Hematopoietic multipotent progenitor cell treated with erythropoietin and hydrocortisone succinate and interleukin-3 and kit ligand, for 8 days (in vitro differentiated cells): ENCODE measurements at places on chromosomes 2 and 18.

DNA sequence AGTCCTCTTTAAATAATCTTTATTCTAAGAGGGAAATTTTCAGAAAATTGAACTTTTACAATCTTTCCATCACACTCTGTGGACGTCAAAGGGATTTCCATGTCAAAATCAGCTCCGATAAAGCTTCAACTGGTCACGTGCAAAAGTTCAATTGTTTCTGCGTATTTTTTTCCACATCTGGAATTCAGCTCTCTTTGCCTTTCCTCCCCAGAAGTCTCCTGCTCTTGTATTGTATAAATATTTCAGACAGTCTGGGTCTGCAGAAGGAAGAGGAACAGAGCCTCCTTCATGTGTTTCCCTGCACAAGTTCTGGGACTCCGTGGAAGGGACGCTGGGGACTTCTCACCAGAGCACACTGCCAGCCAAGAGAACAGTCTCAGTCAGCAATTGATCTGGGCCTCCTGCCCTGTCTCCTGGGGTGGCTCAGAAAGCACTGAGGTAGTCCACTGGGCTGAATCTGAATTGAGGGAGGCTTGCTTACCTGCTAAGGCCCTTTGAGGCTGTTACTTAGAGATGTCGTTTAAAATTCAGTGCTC, 251.5 kb downstream of the TFCP2L1 start:
- no peak for DNase-seq

DNA sequence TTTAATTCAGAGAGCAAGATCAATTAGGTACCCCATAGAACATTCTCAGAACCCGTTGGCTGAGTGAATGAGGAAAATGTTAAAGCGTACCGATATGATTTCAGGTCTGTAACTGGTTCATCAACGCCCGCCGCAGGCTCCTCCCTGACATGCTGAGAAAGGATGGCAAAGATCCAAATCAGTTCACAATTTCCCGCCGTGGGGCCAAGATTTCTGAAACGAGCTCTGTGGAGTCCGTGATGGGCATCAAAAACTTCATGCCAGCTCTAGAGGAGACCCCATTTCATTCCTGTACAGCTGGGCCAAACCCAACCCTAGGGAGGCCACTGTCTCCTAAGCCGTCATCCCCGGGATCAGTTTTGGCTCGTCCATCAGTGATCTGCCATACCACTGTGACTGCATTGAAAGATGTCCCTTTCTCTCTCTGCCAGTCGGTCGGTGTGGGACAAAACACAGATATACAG, 7.3 kb downstream of the TGIF1 start:
- DNase-seq: no peak

- DNase-seq: peak; percentile 16
Observed at GRCh38 chr18:25164848-25165811, 186.8 kb downstream of the ZNF521 start.

- no peak for DNase-seq
Observed at GRCh38 chr2:237900891-237901831, 41.7 kb downstream of the RAMP1 start.

- no peak for DNase-seq
Observed at GRCh38 chr18:56034949-56035348, 447.0 kb upstream of the TCF4 start.

GRCh38 chr18:31064130-31064529, 21.6 kb upstream of the DSC3 start:
- no peak for DNase-seq

- DNase-seq: no peak
Observed at GRCh38 chr2:121791290-121791689, 35.8 kb downstream of the TSN start.

DNA sequence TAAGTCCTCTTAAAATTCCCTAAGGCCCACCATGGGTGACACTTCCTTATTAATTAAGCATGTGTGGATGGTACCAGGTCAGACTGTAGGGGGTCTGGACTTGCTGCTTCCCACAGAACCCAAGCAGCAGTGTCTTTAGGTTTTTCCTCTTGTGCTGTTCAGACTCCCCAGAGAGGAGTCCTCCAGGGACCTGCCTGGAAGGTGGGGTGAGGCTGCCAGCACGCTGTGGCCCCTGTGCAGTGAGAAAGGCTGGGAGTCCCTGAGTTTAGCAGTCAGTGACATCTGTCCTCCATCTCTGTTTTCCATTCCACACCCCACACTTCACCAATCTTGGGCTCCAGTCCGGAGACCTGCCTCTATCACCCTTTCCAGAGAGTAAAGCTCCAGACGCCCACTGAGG, 18.0 kb upstream of the ST3GAL5 start:
- no peak for DNase-seq

DNA sequence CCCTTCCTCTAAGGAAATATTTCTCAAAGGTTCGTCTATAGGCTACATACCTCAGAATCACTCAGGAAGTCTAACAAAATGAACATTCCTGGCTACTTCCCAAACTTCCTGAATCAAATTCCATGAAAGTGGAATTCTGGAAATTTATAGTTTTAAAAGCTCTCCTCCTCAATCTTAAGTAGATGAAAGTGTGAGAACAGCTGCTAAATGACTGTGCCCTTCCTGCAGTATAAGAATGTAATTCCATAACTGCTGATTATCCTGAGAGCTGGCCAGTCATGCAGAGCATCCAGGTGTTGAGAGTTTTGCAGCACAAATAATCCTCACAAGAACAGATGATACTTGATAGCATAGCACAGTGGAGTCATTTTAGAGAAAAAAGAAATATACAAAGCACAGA, 265.0 kb downstream of the KCNJ3 start:
- DNase-seq: no peak

GRCh38 chr2:61926531-61927477, 21.3 kb downstream of the COMMD1 start:
- DNase-seq: no peak

DNA sequence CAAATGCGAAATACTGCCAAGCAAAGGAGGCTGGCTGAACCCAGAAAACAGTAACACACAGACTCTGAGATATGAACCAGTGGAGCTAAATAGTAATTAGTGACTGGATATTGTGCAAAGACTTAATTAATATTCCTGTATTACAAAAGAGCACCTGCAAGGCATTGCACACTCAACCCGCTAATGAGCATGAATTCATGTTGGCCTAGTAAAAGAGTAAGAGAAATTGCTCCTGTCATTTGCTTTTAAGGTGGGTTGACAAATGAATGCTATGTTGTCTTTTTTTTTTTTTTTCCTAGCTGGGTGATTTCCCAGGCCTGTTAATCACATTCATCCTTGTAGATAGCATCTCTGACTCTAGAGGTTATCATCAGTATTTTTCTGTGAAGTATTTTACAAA, 87.0 kb upstream of the CERS6 start:
- DNase-seq: no peak

DNA sequence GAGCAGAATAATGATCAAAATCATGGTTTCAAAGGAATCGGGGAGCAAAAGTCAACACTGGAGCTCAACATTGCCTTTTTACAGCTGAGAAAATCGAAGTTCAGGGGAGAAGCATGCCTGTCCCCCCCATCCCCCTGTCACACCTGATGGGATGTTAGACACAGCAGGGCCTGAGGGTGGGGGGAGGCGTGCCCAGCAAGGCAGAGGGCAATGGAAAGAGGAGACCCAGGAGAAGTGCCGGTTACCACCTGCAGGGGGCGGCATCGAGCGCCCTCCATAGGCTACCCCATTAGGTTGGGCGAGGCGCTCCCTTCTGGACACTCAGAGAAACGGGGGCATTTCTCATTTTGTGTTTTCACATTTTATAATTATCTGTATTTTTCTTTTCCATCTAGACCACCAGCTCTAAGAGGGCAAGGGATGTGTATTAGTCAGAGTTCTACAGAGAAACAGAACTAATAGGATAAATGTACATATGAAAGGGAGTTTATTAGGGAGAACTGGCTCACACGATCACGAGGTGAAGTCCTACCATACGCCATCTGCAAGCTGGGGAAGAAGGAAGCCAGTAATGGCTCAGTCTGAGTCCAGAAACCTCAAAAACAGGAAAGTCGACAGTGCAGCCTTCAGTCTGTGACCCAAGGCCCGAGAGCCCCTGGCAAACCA, 271.3 kb downstream of the LRATD1 start:
- DNase-seq: peak; percentile 78

GRCh38 chr2:12107939-12108338, 361.5 kb downstream of the LPIN1 start:
- DNase-seq: no peak

- DNase-seq: no peak
Observed at GRCh38 chr18:79829136-79829854, 31.6 kb downstream of the KCNG2 start.

DNA sequence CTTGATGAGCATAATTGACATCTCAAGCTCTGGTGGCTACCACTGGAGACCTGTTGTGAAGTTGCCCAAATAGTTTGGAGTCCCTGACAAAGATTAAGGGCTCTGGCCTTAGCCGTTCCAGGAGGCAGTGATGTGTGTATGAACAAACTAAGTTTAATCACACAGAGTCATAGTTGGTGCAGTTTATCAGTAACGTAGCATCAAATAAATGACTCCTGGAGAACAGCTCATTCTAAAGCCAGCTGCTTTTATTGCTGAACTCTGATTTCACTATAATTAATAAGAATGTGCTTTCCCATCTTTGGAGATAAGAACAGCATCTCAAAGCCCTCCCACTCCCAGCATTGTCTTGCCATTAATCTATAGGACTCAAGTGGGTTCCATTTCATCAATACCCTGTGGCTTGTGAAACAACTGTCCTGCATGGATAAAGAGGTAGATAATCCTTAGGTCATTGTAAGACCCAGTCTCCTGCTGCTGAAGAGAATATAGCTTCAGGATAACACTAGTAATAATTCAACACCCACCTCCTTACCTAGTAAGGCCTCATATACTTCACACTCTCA, 211.4 kb upstream of the THUMPD2 start:
- no peak for DNase-seq

- no peak for DNase-seq
Observed at GRCh38 chr2:161141033-161141432, 19.2 kb upstream of the TANK start.

DNA sequence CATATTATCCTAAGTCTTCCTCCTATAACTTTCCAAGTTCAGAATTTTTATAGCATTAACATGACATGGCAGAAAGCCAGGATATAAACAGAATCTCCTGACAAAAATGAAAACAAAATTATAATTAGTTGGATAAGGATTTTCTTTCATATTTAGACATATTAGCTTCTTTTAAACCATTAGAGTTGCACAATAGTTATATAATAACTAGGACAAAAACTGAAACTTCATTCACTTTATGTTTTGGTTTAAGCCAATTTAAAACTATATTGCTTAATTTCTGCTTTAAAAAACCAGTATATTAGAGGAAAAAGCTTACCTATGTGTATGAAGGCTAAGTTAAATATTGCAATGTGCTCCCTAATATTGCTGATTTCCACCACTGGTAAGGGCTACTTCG, 254.8 kb downstream of the GPD2 start:
- no peak for DNase-seq

DNA sequence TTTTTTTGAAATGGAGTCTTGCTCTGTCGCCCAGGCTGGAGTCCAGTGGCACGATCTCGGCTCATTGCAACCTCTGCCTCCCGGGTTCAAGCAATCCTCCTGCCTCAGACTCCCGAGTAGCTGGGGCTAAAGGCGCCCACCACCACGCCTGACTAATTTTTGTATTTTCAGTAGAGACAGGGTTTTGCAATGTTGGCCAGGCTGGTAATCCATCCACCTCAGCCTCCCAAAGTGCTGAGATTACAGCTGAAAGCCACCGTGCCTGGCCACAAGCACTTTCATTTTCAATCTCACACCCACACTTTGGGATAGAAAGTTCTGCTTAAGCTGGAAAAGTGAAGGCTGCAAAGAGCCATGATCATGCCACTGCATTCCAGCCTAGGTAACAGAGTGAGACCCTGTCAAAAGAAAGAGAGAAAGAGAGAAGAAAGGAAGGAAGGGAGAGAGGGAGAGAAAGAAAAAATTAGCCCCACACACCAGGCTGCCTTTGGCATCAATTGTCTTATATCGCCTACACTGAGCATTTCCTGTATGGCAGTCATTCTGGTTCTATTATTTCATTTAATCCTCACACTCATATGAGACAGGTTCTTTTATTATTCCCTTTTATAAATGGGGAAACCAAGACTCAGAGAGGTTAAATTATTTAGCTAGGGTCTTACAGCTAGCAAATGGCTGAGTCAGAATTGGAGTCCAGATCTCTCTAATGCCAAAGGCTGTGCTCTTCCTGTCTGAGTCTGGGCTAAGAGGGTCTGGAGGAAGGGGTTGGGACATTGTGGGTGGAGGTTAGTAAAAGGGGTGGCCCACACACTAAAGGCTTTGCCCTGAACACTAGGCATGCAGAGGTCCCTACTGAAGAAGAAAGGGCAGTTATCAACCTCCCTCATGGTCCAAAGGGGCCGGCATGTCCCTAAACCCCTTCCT, 37.9 kb upstream of the PKDCC start:
- no peak for DNase-seq

GRCh38 chr2:86570059-86570458, 6.8 kb upstream of the CHMP3 start:
- no peak for DNase-seq

GRCh38 chr2:41972819-41973218, 75.0 kb upstream of the PKDCC start:
- no peak for DNase-seq

- no peak for DNase-seq
Observed at GRCh38 chr2:144493027-144493809, 26.7 kb downstream of the ZEB2 start.

GRCh38 chr2:197348721-197349360, 38.3 kb upstream of the ANKRD44 start:
- no peak for DNase-seq

DNA sequence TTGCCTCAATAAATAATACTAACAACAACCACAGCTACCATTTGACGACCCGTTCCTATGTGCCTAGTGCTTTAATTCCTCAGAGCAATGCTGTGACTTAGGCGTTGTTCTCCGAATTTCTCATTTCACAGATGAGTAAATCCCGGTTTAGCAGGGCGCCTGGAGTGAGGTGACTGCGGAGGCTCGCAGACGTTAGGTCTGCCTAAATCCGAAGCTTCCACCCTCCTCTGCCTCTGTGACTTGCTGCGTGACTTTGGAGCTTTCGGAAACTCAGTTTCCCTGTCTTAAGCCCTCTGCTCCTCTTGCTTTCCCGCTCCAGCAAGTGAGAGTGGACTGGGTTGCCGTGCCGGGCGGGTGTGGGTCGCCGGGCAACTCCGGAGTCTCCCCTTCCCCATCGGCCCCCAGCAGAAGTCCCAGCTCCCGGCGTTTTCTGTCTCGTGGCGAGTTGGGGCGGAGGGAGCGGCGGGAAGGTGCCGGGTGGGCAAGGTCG, 711 bp upstream of the ATOH8 start:
- no peak for DNase-seq

- no peak for DNase-seq
Observed at GRCh38 chr2:47041063-47041462, 114.0 kb downstream of the STPG4 start.

DNA sequence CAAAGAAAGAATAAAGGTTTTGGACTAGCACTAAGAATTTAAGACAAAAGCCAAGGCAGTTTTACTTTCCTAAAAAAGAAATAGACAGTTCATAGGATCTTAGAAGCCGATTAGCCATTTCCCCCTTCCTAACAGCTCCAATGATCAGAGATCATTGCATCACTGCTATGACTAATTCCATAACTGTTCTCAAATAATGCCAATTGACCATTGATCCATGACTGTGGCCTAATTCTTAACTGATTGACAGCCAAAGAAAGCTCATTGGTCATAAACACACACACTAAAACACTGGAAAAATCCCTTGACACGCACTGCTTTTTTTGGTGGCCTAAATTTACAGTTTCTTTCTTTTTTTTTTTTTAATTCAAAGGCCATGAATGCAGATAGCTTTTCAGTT, 345.0 kb upstream of the ACVR2A start:
- no peak for DNase-seq
